Stimulated activated CD4-positive, alpha-beta T cell treated with anti-CD3 and anti-CD28 coated beads, Interleukin-1b, Interleukin-23, amount 100 ng/mL, for 1 hour (primary cell): ENCODE measurements at places on chromosomes 6 and 20.

DNA sequence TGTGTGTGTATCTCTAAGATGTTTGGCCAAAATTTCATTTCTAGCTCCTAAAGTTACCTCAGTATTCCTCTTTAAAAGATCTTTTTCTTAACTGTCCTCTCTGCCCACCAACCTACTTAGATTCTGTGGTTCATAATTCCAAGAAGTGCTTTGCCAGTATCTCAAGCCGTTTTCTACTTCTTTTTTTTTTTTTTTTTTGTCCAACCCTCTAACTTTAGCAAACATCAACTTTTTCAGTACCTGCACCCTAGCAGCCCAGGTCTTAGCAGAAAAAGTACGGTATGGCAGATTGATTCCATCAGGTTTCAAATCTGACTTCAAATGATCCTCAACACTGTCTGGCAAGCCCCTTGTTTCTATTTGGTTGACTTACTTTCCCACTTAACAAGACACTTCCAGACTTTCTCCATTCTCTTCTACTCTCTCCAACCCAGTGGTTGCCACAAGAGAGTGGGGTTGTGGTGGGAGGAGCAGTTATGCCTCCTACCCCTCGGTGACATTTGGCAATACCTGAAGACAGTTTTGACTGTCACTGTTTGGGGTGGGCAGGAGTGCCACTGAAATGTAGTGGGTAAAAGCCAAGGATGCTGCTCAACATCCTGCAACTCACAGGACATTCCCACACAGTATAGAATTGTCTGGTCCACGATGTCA, 10.8 kb upstream of the MAN1A1 start:
- no peak for DNase-seq

- no peak for DNase-seq
Observed at GRCh38 chr20:51456511-51457509, 85.7 kb downstream of the NFATC2 start.

- no peak for DNase-seq
Observed at GRCh38 chr20:24684421-24684871, 215.0 kb downstream of the SYNDIG1 start.

DNA sequence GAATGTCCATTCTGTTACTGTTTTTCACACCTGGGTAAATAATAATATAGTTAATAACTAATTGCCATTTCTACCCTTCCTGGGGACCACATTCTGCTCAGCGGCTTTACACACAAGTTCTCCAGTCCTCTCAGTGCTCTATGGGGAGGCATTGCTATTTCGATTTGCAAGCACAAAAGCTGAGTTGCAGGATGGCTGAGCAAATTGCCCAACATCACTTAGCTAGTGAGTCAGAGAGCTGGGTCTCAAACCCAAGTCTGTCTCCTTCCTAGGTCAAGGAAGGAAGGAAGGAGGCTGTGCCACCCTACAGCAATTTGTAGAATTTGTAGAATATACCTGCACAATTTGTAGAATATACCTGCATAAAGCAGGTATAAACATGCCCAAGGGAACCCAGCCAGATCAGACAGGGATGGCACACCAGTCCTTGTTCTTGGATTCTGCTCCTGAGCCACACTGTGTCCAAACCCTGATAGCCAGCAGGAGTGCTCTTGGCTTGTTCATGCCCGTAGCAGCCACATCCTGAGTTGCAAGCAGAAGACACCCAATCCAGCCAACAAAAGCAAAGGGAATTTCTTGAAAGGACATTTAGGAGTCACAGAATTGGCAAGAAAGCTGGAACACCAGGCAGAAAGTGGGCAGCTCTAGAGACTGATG, 56.9 kb downstream of the LY86 start:
- DNase-seq = no peak

DNA sequence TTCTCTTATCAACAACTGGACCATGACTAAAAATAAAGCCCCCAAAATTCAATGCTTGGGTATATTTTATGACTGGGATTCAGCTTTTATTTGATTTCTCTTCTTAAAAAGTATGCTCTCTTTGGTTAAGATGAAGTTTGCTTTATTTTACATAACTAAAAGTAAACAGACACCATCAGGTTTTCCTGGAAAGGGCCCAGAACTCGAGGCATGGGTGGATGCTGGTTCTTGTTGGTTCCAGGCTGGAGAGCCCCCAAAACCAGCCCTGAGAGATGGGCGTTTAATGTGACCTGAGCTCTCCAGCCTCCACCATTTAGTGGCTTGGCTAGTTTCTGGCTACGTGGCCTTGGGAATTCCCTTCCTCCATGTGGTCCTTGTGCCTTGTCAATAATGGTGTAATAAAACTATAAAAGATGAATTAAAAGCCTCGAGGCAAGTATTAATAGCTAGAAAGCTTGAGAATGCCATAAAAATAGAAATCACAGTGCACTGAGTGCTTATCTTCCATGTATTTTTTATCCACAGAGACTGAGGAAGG, 34.1 kb downstream of the BANF2 start:
- DNase-seq = no peak

GRCh38 chr6:43144879-43145278, 26.2 kb upstream of the SRF start:
- DNase-seq = no peak

DNA sequence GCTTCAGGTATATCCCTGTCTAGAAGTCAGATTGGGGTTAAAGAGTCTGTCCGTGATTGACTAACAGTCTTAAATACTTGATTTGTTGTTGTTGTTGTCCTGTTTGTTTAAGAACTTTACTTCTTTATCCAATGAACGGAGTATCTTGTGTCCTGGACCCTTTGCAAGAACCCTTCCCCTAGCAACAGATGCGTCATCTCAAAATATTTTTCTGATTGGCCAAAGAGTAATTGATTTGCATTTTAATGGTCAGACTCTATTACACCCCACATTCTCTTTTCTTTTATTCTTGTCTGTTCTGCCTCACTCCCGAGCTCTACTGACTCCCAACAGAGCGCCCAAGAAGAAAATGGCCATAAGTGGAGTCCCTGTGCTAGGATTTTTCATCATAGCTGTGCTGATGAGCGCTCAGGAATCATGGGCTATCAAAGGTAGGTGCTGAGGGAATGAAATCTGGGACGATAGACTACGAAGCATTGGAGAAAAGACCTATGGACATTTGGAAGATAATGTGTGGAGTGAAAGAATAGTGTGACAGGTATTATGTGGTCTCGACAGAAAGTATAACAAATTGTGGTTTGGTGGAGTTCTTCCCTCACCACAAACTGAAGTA, at the start of gene HLA-DRA:
Gene HLA-DRA, plus strand, starts transcription at position 286 of the 613 bp plus-strand sequence. Its CDS starts 64 bp downstream, at position 350.
- no peak for DNase-seq

GRCh38 chr6:29872791-29873190, 45.2 kb downstream of the HLA-G start:
- DNase-seq = no peak

- DNase-seq = no peak
Observed at GRCh38 chr6:34095136-34095505, 50.8 kb downstream of the GRM4 start.

DNA sequence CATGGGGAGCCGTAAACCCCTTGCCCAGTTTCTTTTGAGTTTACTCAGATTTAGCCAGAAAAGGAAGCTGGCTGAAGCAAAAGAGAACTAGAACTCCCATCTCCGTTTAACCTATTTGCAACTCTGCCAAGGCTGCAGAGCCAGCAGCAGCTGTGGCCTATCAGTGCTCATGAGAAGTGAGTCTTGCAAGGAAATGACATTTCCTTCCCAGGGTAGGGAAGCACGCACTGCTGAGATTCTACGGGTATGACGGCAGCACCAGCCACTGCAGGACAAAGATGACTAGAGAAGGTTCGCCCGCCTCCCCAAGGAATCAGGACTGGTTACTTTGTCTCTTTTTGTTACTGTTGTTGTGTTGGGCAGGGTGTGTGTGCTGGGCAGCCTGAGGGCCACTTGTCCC, 47.6 kb downstream of the PPP1R3G start:
- no peak for DNase-seq

DNA sequence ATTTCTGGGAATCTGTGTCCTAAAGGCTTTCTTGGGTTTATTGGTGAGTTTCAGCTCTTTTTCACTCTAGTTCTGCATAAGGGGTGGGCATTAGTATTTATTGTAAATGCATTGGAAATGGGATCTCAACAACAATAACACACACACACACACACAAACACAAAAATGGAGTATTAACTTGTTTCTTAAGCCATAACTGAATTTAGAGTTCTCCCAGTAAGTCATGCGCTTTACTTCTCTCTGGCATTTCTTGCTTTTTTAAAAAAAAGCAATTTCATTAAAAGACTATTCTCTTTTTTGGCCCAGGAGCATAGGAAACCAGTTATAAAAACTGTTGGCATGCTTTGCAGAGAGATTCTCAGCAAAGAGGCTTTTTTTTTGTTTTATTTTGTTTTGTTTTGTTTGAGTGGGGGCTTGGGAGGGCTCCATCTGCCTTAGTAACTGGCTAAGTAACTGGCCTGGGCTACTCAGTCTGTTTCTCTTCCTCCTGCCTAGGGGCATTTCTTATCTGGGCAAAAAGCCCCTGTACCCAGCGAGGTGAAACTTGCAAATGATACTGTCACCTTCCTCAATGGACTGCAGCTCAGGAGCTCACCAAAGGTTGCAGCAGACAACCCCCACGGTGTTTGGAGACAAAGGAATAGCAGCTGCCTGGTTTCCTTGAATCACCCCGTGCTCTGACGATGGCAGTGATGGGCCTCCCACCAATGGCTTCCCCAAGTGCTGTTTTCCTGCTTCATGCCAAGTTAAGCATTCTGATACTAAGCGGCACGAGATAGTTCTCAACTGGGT, 128.5 kb downstream of the BCAS1 start:
- no peak for DNase-seq

DNA sequence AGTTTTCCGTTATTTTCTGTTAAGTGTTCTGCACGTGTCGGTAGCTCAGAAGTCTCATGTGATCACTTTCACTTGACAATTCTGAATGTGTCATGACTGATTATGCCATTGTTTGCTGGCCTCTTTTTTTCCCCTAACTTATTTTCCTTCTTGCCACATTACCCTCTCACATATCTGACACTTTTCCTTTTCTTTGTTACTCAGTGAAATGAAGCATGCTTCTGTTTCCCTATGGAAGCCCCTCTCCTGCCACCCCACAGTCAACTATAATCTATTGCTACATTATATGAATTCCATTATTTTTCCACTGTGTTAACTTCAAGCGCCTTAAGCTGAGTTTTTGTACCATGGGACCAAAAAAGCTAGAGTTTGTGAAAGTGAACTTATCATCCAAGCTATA, 531.6 kb upstream of the HS3ST5 start:
- no peak for DNase-seq

DNA sequence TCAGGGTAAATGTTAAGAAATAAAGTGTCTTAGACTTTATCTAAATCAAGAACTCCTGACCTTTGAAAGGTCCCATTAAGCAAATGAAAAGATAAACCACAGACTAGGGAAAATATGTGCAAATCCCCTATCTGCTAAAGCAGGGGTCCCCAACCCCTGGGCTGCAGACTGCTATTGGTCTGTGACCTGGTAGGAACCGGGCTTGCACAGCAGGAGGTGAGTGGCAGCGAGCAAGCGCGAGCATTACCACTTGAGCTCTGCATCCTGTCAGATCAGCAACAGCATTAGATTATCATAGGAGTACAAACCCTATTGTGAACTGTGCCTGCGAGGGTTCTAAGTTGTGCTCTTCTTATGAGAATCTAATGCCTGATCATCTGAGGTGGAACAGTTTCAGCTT, 42.4 kb downstream of the LCA5 start:
- no peak for DNase-seq

GRCh38 chr6:34235307-34236130, 1.2 kb upstream of the HMGA1 start:
- DNase-seq = peak; percentile 53

- DNase-seq = no peak
Observed at GRCh38 chr20:52340036-52340634, 148.6 kb upstream of the ZFP64 start.

- DNase-seq = no peak
Observed at GRCh38 chr6:162543221-162543620, 184.3 kb downstream of the PRKN start.

DNA sequence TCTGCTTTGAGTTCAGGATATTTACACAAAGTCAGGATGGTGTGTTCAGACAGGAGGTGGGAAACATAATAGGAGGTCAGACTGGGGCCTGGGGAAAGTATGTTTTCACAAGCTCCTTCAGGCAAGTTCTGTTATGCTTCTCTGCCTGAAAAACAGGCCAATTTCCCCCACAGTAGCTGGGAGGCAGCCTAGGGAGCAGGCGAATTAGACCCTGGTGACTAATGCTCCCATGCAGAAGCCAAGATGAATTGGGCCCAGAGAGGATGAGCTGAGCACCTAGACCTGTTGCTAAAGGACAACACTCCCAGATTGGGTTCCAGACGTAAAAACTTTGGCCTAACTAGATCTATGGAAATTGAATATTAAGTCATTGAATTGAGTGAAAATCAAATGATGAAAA, 142.2 kb upstream of the MAP3K7 start:
- DNase-seq = no peak

DNA sequence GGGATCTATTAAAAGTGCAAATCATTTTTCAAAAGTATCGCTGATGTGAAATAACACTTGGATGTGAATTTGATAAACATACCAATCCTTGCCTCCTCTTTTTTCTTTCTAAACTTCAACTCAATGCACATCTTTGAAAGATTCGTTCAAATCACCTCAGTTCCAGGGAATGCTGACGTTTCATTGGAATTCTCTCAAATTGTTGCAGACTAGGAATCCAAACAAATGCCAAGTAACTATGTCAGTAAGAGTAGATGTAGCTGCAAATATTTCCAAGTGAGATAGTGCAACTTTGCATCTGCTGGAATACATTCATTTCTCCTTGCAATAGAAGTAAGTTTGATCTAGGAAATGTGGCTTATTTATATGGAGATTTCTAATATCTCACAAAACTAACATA, 220.7 kb downstream of the FUT9 start:
- DNase-seq = no peak

DNA sequence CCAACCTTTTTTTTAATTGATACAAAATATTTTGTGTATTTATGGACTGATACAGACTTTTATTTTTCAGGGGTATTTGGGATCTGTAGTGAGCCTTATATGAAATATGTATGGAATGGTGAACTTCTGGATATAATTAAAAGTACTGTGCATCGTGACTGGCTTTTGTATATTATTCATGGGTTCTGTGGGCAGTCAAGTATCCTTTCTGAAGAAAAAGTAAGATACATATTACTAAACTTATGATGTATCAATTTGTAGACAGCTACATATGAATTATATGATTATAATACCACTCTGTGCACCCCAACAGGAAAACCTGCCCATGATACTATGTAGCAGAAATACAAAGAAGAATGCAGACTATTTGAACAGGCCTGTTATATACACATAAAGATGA, 47.2 kb downstream of the FIG4 start:
- no peak for DNase-seq

- DNase-seq = no peak
Observed at GRCh38 chr20:17538517-17539170, 7.5 kb upstream of the BFSP1 start.

GRCh38 chr6:36094753-36095496, 35.4 kb upstream of the MAPK13 start:
- DNase-seq = peak; percentile 52

- no peak for DNase-seq
Observed at GRCh38 chr20:63636752-63637628, 10.1 kb upstream of the GMEB2 start.
